Activated T-helper 1 cell treated with anti-CD3 and anti-CD28 coated beads, Interleukin-2, amount 50 U/mL, for 16 hours (primary cell): ENCODE measurements at places on chromosomes 12 and 14.

DNA sequence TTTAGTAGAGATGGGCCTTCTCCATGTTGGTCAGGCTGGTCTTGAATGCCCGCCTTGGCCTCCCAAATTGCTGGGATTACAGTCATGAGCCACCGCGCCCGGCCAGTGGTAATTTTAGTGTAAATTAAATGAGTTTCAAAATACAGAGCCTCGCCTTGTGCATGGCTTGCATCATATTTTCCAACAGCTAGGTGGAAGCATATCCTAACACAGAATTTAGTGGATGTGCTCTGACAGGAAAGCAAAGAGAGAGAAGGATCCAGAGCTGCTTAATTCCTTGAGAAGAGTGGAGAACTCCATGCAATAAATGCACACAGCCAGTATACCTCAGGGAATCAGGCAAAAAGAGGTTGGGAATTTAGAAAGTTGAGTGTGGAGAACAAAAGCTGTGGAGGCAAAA, 2.5 kb downstream of the OR6C2 start:
- no peak for DNase-seq

DNA sequence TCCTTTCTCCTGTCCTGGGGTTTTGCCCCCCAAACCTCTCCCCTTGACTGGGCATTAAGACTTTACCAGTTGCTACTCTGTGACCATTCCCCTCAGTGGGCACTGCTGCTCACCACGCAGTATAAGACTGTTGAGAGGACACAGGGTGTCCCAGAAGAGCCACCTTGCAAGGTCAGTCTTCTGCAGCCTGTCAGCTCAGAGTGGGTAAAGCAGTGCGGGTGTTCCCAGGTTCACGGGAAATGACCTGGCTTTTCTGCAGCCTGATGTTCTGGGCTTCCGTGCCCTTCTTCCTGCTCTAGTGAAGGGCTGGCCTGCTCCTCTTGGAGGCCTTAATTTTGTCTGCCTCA, 34.2 kb downstream of the KCNA1 start:
- DNase-seq, result no peak

DNA sequence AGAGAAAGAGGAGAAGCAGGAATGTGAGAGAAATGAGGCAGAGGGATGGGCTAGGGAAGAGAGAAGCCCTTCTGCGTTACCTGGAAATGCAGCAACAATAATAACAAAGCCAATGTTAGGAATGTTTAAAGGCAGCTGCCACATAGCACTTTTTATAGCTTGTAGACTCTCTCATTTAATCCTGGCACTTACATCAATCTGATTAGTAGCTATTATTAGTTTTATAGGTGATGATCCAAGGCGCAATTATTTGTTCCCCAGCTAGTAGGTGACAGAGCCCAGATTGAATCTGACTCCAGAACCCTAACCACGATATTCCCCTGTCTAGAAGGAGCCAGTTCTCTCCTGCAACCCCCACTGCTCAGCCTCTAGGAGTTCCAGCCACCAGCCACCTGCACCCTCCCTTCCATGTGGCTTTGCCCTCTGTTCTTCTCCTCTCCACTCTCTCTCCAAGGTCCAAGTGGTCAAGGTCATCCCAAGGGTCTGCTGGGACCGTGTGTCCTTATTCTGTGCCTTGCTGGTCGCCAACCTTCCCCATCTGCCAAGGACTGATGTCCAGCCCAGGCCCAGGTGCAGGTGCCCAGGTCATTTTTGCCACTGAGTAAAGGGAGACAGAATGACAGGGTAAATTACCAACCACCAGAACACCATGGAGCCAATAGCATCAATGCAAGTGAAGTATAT, 29.4 kb upstream of the CIPC start:
- DNase-seq, result no peak

DNA sequence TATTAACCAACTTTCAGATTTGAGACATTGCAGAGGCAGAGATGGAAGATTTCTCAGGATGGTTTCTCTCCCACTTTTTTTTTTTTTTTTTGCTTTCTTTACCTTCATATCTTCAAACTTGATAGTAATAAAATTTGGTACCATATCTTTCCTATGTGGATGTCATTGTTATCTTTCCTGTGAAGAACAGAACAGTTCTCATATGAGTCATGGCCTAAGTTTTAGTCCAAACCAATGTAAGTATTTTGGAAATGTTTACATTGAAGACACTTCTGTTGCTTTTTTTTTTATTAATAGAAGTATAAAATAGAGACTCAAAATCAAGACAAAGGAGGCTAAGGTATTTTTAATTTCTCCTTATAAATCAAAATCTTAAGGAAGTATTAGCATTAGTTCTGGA, 95.2 kb downstream of the C12orf50 start:
- no peak for DNase-seq

GRCh38 chr12:45243963-45244362, 28.1 kb downstream of the ANO6 start:
- no peak for DNase-seq

DNA sequence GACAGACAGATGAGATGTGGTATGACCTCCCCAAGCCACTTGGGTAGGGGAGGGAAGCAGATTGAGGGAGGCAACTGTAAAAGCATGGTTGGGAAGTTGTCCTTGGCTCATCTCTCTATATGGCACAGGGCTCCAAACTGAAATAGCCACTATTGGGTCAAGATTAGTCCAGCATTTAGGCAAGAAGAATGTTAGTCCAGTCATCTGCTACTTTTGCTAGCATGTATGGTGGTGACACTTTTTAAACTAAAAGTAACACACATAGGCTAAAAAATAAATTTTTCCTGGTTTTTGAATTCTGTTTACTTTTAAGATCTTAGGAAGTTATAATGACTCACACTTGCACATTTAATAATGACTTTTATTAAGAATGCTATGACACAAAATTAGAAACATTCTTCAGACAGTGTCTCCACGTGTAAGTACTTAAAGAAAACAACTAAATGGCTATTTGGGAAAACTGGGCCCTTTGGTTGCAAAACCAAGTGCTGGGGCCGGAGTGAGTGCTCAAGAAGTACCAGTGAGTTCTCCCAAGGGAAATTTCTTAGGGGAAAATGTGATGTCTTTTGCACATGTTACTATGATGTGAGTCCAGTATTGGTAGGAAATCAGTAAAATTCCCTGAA, 179.1 kb upstream of the HIF1A start:
- DNase-seq, result no peak

GRCh38 chr12:21983095-21983494, 41.9 kb upstream of the ABCC9 start:
- no peak for DNase-seq

- no peak for DNase-seq
Measured at GRCh38 chr12:13124656-13125505, 21.4 kb upstream of the GSG1 start.

DNA sequence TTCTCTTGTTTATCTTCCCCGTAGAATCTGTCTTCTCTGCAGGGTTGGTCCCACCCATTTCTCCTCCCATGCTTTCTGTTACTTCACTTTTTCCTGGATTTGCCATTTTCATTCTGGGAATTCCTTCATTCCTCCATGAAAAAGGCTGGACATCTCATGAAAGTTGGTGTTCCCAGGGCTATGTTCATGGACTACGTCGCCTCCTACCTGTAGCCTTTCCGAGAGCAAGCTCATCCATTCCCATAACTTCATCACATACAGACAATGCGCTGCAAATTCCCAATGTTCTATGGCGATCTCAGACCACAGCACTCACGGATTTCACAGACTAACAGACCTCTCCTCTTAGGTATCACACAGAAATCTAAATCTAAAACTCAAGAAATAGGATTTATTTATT, 217.1 kb downstream of the EXOC5 start:
- DNase-seq, result no peak

DNA sequence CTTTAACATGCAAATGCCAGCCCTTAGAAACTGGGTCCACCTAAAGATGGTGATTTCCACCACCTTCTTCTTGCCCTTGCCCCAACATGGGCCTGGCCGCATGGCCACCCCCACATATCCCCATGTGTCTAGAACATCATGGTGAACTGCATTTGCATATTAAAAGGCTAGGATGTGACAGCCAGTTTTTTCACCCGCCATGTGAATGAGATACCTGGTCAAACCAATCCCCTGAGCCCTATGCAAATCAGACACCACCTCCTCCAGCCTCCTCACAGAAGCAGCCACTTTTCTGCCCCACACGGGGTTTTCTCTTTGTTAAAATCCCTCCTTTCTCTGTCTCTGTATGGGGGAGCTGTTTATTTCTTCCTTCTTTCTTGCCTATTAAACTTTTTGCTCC, 1322.5 kb downstream of the FSCB start:
- DNase-seq, result no peak

GRCh38 chr12:40832668-40833067, 140.4 kb downstream of the CNTN1 start:
- no peak for DNase-seq

DNA sequence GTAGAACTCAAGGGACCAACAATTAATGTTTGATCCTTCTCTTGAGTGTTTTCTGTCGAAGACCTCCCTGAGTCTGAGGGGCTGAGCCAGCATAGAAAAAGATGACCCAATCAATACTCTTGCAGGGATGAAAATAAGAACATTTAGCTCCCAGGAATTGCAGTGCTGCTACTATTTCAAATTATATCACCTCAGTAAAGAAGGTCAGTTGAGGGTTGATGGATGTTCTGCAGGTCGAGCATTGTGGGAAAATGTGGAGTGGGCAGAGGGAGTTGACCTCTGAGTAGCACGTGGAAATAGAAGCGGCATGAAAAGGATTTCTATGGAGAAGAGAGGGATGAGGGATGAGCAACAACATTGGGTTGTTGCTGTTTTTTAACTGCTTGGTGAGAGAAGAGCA, 74.9 kb upstream of the CCDC198 start:
- no peak for DNase-seq

GRCh38 chr12:57549909-57550640, at the start of gene KIF5A:
KIF5A (plus strand) TSS chr12:57550044; CDS start chr12:57550272, 228 bp downstream.
- DNase-seq, result peak; percentile 20

- DNase-seq, result no peak
Measured at GRCh38 chr12:95484524-95484923, 10.6 kb downstream of the METAP2 start.

DNA sequence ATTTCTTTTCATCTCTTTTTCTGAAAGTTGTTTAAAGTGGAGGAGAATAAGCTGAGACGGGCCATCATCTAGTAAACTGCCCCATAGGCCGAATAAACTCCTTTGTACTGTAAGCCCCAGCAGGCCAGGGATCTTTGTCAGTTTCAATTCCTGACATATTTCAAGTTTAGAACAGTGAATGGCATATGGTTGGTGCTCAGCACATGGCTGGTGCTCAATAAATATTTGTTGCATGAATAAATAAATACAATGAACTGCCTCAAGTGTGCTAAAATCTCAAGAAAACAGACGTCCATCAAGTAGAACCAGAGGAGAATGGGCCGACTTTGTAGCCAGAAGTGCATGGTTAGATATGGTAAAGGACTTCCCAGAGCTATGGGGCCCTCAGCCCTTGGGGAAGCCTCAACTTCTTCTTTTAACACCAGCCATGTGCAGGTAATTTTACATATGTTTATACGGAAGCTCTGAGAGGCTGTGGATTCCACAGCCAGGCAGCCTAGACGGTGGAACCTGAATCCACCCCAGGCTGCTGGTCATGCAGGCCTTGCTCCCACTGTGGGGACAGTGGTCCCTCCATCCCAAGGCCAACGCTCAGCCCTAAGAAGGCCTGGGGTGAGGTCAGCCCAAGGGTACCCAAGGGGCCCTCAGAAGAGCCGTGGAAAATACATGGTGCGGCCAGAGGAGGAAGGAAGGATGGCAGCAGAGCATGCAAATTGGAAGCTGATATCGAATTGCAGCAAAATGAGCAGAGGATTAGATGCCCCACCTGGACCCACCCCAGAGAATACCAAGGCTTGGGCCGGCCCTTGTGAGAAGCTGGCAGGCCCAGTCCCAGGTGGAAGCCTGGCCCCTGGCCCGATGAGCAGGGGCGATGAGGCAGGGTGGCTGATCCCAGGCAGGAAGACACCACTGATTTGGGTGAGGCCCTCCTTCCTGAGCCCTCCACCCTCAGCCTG, 8.7 kb upstream of the AQP2 start:
- DNase-seq, result no peak

- DNase-seq, result no peak
Measured at GRCh38 chr12:86226481-86226880, 29.7 kb downstream of the MGAT4C start.

DNA sequence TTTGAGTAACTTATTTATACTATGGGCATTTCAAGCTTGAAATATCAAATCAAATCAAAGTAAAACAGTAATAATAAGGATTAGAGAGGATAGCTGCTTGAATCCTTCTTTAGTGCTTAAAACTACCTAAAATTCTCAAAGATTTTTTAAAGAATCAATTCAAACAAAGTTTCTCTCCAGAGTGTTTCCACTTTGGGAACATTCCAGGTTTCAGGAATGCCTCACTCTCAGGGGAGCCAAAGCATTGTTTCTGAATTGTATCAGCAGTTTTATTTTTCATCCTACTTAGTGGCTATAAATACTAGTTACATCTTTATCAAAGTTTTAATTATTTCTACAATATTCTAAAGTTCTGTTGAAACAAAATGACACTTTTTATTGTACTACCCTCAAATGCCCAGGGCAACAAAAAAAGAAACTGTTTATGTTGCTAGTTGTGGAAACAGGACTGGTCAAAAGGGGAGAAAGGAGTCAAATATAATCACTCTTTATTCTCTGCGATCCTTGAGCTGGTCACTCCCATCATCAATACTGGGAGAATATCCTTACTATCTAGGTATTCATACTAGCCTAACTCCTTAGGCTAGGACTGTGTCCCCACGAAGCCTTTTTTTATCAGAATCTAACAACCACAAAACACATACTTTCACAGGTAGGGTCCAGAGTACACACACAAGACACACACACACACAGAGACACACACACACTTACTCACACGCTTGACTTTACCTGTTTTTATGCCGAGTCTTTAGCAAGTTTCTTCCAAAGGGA, 598 bp downstream of the RASSF9 start:
- DNase-seq, result no peak

DNA sequence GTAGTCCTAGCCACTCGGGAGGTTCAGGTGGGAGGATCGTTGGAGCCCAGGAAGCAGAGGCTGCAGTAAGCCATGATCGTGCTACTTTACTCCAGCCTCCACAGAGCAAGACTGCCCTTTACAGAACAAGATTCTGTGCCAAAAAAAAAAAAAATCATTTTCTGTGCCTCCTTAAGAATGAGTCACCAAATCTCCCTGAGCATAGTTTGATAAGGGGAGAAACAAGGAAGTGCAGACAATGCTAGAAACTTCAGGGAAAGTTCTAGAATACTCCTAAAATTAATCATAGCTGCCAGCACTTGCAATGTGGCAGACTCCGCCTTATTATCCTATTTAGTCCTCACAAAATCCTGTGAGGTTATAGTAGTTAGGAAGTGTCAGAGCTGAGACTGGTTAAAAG, 74.5 kb downstream of the KCNK10 start:
- DNase-seq, result no peak
